Fibroblast of the aortic adventitia (primary cell): ENCODE measurements at places on chromosomes 12 and 14.

GRCh38 chr12:11545484-11546330 is 103.8 kb upstream of the ETV6 start:
- DNase-seq, result no peak

- DNase-seq, result no peak
Observed at GRCh38 chr12:92133795-92134637, 11.6 kb downstream of the BTG1 start.

DNA sequence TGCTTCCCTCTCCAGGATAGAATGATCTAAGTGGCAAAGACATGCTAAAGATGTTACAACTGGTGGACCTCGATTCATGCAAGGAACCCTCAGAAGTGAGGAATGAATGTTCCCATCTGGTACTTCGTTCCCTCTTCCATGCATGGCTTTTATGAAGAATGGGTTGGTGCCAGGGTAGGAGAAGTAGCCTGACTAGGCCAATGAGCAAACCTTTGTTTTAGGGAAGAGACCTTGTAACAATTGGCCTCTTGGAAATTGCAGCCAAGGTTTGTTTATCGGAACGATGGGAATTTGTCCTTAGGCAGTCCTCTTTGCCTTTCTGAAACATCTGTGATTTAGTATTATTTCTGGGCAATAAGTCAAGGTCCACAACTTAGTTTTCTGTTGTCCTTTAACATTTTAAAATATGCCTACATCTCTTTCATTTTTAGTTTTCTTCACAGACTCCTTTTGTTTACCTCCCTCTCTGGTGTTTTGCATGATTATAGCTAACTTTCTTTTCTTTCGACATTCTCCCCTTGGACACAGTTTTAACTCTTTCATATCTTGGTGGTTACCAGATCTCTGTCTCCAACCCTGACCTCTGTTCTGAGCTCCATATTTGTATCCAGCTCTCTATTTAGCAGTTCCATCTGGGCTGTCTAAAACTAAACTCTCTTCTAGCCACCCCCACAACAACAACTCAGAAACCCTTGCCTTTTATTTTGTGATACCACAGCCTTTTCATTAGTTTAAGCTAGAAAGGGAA is 70.0 kb downstream of the DIP2B start:
- DNase-seq, result peak; percentile 72

DNA sequence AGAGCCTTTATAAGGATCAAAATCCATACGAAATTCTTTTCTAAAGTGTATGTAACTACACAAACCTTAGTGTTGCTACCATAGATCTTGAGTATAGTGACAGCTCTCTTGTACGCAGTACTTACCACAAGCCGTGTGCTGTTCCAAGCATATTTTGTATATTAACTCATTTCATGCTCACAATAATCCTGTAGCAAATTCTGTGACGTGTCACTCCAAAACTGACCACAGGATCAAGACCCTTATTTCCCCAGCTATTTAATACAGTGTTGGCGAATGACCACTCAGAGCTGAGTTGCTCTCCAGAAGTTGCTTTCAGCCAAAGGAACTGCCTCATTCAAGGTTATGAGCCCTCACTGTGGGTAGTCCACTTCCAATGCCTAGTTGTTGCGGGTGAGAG is 169.8 kb downstream of the BTG1 start:
- DNase-seq, result no peak

DNA sequence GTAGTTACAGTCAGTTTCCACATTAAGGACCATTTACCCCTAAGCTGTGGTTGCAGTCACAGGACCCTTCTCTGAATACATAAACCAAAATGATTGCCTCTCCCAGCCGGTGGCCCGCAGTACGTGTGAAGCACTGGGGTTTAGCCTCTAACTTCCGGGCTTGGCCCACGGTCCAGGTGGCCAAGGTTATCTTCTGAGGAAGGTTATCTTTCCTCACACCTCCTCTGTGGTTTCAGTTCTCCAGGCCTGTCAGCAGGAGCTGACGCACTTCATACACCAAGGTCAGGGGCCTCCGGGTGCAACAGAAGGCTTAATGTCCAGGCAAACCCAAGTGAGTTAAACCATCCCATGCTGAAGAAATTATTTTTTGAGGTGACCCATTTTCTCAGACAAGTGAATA is 291.0 kb upstream of the FKBP4 start:
- no peak for DNase-seq

GRCh38 chr12:1962051-1963020 is 41.9 kb downstream of the DCP1B start:
- no peak for DNase-seq

DNA sequence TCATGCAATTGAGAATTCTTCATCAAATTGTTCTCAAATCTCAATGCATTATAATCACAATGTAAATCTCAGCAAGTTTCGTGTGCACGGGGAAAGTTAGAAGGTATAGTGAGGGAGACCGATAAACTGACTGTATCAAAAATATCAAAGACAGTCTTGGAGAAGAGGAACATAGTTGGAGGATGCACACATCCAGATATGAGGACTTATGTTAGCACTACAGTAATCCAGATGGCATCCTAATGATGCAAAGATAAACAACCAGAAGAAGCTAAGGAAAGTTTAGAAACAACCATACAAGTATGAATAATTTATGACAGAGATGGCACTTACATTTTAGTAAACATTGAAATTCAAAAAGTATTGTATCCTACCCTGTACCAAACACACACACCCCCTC is 760.1 kb downstream of the RPS29 start:
- DNase-seq, result no peak

DNA sequence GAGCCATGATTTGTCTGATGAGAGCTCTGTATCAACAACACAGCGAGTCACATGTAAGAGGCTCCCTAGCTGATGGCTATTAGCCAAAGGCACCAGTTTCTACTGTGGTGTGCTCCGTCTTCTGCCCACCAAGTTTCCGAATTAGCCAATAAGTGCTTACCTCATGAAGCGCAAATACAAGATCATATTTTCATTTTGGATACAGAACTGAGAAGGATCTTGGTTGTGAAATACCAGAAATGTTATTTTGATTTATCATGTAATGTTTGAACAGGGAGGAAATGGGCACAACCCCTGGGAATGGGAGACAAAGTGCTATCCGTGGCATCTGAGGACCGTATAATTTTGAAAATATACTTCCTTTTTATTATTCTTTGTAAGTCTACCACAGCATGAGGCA is 234.3 kb downstream of the DACT1 start:
- peak; percentile 26 for DNase-seq

- DNase-seq, result no peak
Observed at GRCh38 chr14:22526744-22527143, 62.3 kb downstream of the DAD1 start.
